Activated naive CD4-positive, alpha-beta T cell (primary cell): ENCODE measurements at places on chromosomes 12 and 14.
A peak's percentile ranks its signal among the peaks of the same experiment; 100 is the strongest.

- peak; percentile 13 for DNase-seq
These were observed 29.4 kb upstream of the BCL7A start for GRCh38 chr12:121992059-121992879.

DNA sequence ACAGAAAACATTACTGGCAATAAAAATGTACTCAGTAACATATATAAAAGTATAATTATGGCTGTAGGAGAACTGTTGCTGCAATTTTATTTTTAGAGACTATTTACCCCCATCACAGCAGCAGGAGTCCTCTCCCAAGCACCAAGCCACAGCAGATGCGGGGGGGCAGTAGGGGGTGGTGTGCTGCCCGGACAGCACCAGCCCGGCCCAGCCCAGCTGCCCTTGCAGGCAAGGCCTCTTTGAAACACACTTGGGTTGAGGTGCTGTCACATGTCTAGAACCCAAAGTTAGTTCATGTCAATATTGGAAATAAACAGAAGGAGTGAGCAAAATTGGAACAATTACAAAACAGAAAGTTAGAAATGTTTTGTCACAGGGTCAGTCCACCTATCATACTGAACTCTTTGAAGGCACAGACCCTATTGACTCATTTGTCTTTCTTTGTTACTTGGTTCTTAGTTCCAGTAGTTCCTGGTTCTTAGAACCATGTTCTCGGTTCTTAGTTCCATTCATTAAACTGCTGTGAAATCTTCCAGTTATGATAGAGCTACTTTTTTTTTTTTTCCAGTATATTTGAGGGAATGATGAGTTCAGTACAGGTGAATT is 22.7 kb downstream of the CCNK start:
- no peak for DNase-seq

DNA sequence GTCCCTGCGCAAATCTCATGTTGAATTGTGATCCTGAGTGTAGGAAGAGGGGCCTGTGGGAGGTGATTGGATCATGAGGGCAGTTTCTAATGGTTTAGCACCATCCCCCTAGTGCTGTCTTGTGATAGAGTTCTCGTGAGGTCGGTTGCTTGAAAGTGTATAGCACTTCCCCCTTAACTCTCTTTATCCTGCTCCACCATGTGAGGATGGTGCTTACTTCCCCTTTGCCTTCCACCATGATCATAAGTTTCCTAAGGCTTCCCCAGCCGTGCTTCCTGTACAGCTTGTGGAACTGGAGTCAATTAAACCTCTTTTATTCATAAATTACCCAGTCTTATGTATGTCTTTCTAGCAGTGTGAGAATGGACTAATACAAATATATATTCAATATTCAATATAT is 303.7 kb upstream of the SEL1L start:
- no peak for DNase-seq

DNA sequence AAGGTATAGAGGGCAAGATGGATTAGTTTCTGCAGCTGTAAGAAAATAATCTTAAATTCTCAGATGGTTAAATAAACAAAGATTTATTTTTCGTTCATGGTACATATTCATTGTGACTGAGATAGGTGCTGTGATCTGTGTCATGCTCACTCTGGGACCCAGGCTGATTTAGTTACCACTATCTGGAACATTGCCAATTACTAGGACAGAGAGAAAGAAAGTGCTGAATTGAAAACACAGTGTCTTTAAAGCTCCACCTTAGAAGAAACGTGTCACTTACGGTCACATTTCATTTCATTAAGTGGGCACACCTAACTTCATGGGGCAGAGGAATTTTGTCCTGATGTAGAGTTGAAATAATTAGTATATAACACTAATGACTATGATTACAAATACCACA is 430.0 kb downstream of the CCDC91 start:
- DNase-seq: no peak

DNA sequence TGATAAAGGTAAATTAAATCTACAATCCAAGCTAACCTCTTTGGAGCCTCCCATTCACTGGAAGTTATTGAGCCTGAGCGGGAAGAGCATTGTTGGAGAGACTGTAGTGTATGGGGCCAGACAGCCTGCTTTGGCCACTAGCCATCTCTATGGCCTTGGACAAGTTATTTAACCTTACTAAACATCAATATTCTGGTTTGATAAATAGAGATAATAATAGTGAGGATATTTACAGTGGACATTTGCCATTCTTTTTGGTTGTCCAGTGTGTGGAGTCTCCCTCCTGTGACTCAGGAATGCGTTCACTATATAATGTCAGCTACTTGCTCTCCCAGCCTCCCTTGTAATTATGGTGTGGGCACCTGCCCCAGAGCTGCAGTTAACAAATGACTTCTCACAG is 216.1 kb downstream of the SLC38A4 start:
- DNase-seq: no peak

DNA sequence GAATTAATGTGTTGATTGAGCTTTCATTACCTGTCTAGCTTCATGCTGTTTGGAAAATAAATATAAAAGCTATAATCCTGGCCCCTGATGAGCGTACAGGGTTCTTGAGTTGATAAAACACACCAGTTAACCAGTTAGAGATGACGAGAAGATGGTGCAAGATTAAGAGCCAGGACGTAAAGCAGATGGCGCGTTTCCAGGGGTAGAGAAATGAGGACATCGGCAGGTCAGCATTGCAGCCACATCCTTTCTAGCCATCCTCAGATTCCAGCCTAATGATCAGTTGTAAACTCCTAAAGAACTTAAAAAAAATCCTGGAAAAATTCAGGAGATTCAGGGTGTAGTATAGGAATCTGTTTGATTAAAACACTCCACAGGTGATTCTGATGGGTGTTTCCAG is 203.7 kb downstream of the CACNA1C start:
- no peak for DNase-seq

DNA sequence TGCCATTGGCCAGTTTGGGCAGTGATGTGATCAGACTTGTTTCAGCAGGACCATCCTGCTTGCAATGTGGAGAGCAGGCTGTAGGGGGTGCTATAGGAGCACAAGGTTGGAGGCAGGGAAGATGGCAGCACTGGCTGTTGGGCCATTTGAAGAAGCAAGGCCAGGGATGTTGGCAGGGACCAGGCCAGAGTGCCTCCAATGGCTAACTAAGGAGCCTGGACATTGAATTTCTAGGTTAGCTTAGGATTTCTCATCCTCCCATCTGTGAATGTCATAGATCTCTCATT is 23.5 kb downstream of the FGF23 start:
- DNase-seq: no peak

DNA sequence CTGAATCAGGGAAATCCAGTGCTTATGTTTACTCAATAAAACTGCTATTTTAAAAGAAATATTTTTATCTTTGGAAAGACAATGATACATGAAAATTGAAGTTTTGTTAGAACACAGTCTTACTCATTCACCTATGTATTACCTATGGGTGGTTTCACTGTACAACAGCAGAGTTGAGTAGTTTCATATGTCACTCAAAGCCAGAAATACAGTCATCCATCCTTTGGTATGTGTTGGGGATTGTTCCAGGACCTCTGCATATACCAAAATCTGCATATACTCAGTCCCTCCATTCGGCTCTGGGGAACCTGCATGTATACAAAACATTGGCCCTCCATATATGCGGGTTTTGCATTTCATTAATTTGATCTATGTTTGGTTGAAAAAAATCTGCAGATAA is 190.6 kb downstream of the GPHN start:
- no peak for DNase-seq

DNA sequence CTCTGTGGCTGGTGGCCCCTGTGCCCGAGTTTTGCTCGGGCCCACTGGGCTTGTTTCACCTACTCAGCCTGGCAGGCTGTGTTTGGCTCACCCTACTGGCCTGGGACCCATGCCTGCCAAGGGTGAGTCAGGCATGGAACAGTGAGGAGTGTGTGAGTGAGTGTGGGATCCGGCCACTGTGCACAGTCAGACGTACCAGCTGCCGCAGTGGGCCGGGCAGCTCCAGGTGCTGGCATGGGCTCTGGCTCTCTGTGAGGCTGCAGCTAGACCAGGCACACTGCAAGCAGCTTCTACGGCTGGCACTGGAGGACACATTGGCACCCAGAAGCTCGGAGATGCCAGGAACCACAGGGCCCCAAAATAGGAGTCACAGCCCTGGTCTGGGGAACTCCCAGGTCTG is 40.6 kb downstream of the HSD17B6 start:
- DNase-seq: no peak

DNA sequence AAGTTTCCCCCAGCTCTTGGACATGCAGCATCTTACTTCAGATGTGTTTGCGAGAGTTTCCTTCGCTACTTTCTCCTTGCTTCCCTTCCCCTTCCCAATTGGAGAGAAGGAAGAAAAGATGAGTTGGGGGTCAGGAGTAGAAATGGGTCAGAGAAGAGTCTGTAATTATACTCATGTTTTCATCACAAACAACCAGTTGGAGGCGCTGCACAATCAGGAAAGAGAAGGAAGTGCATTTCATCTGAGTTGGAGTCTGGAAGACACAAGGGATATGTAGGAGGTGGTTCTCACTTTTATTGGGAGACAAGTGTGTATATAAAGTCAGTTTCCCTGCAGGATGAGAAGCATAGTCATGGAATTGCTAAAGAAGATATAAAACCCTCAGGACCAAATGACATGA is 31.3 kb upstream of the VSX2 start:
- DNase-seq: no peak

GRCh38 chr12:26188641-26189040 is 6.7 kb upstream of the SSPN start:
- no peak for DNase-seq

- DNase-seq: no peak
These were observed 148.4 kb downstream of the KSR2 start for GRCh38 chr12:117820216-117820907.

DNA sequence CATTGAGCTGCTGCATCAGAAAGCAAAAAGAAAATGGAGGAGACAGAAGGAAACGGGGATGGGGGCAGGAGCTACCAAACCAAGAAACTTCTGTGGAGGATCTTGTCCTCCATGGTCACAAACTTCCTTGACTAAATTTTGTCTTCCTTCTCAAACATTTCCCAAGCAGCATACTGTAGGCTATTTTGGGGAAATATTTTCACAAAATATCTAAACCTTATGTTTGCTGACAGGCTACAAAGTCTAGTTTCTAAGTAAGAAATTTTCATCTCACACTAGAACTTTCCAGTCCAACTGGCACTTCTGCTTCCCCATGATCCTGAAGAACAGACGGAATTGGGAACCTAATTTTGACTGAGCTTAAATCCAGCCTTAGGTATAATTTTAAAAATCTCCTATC is 552.0 kb downstream of the SNAPC1 start:
- DNase-seq: no peak

GRCh38 chr14:65002586-65003210 is 16.0 kb downstream of the FNTB start:
- no peak for DNase-seq

GRCh38 chr14:105069522-105069870 is 4.3 kb upstream of the GPR132 start:
- no peak for DNase-seq

- peak; percentile 21 for DNase-seq
These were observed 268.6 kb downstream of the BTG1 start for GRCh38 chr12:91877022-91877421.

DNA sequence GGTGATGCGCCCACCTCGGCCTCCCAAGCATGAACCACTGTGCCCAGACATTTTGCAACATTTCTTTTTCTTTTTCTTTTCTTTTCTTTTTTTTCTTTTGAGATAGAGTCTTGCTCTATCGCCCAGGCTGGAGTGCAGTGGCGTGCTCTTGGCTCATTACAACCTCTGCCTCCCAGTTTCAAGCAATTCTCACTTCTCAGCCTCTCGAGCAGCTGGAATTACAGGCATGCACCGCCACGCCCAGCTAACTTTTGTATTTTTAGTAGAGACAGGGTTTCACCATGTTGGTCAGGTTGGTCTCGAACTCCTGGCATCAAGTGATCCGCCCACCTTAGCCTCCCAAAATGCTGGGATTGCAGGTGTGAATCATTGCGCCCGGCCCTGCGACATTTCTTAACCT is 7.6 kb upstream of the CDC42BPB start:
- DNase-seq: no peak

GRCh38 chr14:74867673-74868072 is 8.3 kb downstream of the PROX2 start:
- DNase-seq: peak; percentile 5

GRCh38 chr14:69685716-69686115 is 74.3 kb downstream of the SUSD6 start:
- DNase-seq: no peak

DNA sequence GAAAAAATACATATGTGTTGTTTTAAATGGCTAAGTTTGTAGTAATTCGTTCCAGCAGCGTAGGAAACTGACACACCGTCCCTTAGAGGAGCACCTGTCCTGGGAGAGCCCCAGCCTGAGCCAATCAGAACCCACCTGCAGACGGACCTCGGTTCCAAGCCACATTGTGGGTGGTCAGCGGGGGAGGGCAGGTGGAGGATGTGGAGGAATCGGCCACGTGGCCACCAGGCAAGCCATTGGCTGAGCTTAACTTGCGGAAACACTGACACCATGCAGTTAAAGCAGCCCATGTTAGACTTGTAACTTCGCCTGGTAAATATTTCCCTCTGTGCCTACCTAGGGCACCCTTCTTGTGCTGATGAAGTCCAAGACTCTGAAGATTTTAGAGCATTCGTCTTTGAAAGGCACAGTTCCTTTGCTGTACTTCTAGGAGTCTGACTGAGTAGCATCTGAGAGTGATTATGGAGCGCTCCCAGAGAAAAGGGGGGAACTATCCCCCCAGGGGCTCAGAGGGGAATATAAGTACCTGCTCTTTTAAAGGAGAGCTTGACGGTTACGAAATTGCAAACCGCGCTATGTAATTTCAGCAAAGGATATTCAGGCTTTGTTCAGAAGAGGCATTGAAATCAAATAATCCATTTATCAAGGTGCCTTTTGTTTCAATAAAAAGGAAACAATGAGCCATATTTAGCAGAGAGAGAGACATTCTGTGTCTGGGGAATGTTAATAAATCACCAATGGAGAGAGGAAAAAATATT is 135.7 kb downstream of the TMEM132C start:
- DNase-seq: no peak

DNA sequence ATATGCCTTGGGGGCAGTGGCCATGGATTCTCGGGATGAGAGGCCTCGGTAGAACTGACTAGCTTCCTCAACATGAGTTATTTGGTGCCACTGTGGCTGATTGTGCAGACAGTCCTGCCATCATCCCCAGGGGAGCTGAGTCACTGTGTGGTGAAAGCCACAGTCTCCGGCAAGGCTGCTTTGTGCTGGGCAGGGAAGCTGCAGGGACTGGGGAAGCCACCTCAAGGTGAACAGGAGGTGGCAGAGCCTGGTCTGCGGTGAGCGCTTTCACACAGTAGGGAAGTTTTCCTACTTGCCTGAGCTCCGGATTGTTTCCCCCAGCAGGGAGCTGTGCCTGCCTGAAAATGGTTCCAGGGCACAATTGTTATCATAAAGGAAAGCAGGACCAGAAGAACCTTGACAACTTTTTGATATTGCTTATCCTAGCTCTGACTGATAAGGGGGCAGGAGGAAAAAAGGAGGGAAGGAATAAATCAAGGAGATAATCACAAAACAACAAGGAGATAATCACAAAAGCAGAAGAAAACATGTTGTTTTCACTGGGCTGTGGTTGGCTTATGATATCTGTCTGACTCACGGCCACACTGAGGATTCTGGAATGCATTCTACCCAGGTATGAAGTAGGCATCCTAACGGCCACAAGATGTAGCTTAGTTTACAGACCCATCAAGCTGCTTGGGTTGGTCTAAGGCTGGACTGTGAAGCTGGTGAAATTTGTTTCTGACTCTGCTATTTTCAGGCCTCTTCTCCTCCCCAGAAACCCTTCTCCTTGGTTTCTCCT is 32.2 kb upstream of the GNG2 start:
- no peak for DNase-seq
